ENCODE measurements at places on chromosomes 5 and 9.

- no peak for DNase-seq
Observed at GRCh38 chr5:173175523-173175922, 31.2 kb downstream of the BNIP1 start.

DNA sequence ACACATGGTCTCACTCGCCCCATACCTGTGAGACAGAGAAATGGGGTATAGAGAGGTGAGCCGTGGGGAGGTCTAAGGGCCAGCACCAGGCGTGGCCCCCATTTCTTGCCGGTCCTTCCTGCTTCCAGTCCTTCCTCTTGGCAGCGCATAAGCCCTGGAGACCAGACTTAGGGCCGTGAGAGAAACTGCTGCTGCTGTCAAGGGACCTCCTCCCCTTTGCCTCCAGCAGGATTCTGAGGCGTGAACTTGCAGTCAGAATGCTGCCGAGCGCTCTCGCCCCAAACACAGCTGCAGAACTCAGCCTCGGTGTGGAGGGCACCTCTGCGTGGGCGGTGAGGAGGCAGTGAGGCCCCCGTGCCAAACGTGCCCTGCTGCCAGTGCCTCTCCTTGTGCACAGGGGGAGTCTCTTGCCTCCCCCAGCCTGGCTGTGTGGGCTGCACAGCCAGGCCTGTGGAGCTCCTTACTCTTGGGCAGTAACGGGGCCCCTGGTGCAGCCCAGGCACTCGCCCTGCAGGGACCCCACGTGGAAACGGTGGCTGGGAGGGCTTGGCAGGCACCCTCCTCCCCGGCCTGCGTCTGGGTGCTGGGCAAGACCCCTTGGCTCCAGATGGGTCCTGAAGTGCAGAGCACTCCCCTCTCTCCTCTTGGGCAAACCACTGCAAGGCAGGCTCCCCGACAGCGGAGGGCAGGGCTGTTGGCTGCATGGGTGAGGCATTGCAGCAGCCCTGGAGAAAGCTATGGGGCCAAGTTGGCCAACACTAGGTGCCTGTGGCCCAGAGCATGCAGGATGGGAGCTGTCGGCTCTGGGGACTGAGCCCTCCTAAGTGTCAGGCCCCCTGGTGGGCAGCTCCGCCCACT, 85.4 kb downstream of the RXRA start:
- DNase-seq = no peak

- no peak for DNase-seq
Observed at GRCh38 chr9:38026021-38026809, 42.8 kb downstream of the SHB start.

DNA sequence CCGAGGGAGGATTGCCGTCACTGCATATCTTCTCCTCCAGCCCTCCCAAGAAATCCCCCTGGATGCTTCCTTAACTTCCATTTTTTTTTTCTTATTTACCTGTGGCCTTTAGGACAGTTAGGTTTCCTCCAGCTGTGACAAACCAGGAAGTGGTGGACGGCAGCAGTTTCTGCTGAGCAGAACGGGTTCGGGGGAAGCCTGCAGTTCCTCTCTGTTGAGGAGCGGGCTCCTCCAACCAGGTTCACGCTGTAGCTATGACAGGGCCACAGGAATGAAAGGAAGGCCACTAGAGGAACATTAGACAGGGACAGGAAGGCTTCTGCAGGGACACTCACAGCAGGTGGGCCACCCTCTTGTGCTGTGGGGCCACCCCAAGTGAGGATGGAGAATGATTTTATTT, 76.7 kb upstream of the SYK start:
- DNase-seq = no peak

GRCh38 chr5:170420806-170421412, 31.7 kb upstream of the KCNMB1 start:
- peak; percentile 63 for DNase-seq

- no peak for DNase-seq
Observed at GRCh38 chr9:25891527-25891926, 213.3 kb upstream of the TUSC1 start.

DNA sequence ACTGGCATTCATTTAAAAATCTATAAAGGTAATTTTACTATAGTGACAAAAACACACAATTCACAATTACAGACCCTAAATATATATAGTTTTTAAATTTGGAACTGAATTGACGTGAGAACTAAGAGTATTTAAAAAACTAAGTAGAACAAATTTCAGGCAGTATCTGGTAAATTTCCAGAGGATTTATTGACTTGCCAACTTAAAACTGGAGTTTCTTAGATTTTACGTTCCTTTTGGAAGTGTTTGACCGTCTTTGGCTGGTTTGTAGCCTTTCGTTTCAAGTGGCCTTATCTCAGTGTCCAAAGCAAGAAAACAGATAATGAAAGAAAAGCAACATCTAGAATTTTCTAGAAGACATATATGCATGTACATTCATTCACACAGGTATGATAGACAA, 234.4 kb upstream of the VLDLR start:
- no peak for DNase-seq

DNA sequence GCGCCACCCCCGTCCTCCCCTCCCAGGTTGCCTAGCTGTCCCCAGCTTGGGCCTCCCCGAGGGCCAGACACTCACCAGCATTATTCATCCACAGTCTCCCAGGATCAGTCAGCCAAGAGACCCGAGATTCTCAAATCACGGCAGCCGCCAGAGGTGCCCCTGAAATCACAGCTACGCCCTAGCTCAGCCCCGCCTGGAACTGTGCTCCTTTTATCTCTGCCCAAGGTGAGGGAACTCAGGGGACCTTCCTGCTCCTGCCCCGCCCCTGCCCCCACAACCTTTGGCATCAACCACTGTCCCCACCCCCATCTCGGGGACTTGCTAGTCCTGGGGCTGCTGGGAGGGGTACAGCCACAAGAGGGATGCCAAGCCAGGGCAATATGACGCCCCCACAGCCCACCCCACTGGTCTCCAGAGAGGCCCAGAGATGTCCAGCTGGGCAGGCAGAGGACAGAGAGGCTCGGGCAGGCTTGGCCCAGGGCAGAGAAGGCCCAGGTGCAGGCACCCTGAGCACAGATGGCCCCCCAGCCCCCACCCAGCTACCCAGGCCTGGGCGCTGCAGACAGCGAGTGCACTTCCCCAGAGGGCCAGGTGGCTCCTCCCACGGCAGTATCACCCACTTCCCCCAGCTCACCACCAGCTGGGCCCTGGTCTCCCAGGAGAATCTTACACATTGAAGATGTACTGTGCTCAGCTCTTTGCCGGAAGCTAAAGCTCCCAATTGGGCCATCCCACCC, at the start of gene FUT7:
Gene FUT7 (minus strand): TSS at position 185 of the 737 bp plus-strand sequence. CDS start 97 bp downstream, at position 88.
- peak; percentile 49 for DNase-seq
